ENCODE measurements at places on chromosomes 2 and 18.

- DNase-seq, result no peak
Observed at GRCh38 chr2:49259926-49260325, 105.6 kb upstream of the FSHR start.

DNA sequence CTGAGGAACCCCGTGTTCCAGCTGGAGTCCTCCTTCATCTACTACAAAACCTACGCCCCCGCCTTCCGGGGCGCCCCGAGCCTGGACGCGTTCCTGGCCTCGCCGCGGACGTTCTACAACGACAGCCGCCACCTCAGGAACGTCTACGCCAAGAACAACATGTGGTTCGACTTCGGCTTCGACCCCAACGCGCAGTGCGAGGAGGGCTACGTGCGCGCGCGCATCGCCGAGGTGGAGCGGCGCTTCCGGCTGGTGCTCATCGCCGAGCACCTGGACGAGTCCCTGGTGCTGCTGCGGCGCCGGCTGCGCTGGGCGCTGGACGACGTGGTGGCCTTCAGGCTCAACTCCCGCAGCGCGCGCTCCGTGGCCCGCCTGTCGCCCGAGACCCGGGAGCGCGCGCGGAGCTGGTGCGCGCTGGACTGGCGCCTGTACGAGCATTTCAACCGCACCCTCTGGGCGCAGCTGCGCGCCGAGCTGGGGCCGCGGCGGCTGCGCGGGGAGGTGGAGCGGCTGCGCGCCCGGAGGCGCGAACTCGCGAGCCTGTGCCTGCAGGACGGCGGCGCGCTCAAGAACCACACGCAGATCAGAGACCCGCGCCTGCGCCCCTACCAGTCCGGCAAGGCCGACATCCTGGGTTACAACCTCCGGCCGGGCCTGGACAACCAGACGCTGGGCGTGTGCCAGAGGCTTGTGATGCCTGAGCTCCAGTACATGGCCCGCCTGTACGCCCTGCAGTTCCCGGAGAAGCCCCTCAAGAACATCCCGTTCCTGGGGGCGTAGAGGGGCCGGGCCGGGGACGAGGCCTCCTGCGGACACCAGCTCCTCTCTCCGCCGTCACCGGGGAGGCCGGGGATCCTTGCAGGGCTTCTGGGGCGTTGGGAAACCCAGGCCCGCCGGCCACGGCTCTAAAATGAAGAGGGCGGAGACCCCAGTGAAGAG is 5.3 kb upstream of the NEU4 start:
- no peak for DNase-seq

GRCh38 chr2:212549463-212549862 is 10.9 kb upstream of the ERBB4 start:
- no peak for DNase-seq

- DNase-seq, result no peak
Observed at GRCh38 chr2:226673314-226673723, 126.3 kb downstream of the IRS1 start.

- DNase-seq, result no peak
Observed at GRCh38 chr18:76443519-76444445, 51.3 kb downstream of the ZNF516 start.

DNA sequence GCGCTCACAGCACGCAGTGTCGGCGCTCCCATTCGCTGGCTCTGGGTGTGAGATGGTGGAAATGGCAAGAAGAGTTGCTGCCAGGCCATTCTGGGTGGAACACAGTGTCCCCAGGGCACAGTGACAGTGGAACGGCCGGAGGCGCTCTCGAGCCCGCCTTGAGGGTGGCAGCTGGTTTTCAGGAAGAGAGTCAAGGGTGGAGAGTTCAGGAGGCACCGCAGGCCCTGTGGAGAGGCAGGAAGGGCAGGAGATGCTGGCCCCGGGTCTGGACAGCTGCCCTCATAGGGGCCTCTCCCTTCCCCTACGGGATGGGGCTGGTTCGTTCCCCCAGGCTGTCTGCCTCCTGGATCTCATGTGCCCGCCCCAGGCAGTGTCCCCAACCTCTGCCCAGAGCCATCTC is 12.5 kb downstream of the GPC1 start:
- DNase-seq, result no peak

GRCh38 chr2:188628989-188629752 is 337.5 kb downstream of the GULP1 start:
- DNase-seq, result no peak

- DNase-seq, result no peak
Observed at GRCh38 chr18:13370995-13371625, 152.6 kb downstream of the LDLRAD4 start.

DNA sequence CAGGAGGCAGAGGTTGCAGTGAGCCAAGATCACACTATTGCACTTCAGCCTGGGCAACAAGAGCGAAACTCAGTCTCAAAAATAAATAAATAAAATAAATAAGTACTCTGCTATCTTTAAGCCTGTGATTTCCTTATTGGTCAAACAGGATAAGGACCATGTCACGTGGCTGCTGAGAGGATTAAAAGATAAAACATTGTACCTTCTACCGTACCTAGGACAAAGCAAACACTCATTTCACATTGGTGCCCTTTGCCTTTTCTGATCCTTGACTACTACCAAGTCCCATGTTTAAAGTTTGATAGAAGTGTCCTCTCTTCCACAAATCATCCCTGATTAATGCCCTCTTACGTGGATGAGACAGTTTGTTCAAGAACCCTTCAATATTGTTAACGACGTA is 120.2 kb upstream of the TFCP2L1 start:
- DNase-seq, result no peak

DNA sequence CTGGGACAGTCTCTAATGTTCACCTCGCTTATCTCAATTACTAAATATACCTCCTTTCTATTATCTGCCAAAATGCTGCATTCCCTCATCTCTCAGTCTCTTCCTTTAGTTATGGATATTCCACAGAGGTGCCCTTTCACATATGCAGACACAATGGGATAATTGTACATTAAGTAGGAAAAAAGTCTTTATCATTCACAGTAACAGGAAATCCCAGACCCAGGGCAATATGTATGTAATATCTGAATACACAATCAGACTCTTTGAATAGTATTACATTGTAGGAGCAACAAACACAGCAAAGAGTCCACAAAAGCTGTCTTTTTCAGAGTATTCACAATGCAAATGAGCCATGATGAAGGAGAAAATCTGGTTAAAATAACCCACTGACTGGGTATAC is 1399.0 kb upstream of the ZEB2 start:
- DNase-seq, result no peak

GRCh38 chr2:215668378-215668775 is 232.5 kb upstream of the FN1 start:
- DNase-seq, result no peak

DNA sequence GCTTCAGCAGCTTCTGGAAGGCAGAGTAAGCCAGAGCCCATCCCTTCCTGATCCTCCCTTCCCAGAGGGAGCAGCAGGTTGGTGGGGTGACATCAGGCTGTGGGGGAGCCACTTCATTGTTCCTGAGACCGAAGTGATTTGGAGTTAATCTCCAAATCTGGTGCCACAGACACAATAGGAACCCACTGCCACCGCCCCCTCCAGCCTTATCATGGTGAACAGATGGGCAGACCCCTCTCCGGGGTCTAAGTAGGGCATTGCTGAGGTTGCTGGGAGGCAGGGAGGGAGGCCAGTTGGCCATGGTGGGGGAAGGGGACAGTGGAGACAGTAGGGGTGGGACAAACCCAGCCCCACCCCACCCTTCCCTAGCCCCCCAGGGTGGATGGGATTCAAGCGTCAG is 25.6 kb upstream of the SLC35F6 start:
- DNase-seq, result no peak

DNA sequence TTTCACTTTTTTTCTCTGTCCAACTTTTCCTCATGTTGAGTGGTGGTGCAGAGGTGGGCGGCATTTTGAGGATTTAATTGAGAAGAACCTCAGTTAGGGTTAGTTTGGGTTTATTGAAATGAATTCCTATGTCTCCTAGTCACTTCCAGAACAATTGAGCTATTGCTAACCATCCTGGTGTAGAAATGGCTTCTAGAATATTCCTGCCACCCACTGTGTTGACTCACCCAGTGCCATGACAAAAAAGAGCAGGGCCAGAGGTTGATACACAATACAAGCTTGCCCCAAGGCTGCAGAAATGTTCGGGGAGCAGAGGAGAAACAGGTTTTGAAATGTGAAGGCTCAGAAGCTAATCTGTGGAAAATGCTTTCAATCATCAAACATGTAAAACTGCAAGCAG is 167.1 kb upstream of the TRIB2 start:
- no peak for DNase-seq

- DNase-seq, result peak; percentile 32
Observed at GRCh38 chr2:64212801-64213321, 68.6 kb upstream of the PELI1 start.

DNA sequence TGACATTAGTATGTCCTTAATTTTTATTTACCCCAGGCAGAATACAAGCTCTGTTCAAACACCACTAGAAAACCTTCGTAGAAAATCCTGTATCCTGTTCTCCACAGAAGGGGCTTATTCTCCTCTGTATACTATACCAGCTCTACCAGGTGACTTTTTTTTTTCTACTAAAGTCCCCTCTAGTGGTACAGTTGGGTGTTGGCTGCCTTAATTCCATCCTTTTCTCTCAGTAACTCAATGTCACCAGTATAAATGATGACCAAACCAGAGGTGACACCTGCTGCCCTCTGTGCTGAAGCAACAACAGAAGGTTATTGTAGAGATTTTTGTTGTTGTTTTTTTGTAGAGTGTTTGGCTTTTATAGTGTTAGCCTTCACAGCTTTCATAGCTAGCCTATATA is 1322.0 kb downstream of the LRP1B start:
- no peak for DNase-seq

DNA sequence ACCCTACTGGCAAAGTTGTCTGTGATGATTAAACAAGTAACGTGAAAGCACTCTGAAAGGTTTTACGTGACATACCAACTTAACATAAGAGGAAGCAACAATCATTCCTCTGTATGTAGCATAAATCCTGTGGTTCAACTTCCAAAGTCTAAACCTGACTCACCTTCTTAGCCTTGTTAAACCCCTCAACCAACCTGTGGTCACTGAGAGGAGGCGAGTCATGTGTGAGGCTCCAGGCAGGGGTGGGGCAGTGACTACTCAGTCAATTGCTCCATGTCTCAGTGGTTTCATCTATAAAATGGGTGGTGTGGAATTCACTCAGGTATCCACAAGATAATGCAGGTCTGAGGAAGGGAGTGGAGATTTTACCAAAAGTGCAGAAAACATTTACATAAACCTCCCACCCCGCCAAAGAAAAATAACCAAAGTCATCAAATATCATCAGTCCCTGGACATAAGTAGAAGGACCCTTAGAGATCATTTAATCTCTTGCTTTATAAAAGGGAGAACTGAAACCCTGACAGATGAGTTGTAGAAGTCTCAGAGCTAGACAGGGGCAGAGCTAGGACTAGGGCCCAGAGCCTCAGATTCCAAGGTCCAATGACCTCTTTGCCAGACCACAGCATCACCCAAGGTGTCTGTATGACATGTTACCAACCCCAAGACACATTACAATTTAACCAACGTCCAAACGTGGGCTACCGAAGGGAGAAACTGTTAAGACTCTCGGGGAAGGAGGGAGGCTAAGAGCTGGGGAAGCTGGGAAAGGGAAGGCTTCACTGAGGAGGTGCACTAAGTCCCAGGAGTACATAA is 3.7 kb upstream of the PCBP1 start:
- DNase-seq, result peak; percentile 58

DNA sequence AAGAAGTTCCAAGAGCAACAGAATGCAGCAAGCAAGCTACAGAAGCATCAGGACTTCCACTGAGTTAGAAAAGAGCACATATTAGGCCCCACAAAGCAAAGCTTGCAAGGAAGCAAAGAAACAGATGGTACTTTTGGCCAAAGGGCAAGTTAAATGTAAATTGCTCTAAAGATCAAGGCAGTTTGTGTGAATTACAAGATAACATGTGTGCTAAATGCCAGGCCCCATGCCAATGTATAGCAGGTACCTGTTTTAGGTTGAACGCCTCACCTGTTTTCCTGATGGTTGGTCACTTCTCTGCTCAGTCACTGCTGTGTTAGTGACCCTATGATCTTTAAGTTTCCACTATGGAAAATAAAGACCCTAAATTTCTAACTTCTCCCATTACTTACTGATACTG is 606.5 kb upstream of the GYPC start:
- DNase-seq, result no peak
